Kidney (tissue), 22 donors: ENCODE measurements at places on chromosomes 1 and 21.
A peak's percentile ranks its signal among the peaks of the same experiment; 100 is the strongest.

DNA sequence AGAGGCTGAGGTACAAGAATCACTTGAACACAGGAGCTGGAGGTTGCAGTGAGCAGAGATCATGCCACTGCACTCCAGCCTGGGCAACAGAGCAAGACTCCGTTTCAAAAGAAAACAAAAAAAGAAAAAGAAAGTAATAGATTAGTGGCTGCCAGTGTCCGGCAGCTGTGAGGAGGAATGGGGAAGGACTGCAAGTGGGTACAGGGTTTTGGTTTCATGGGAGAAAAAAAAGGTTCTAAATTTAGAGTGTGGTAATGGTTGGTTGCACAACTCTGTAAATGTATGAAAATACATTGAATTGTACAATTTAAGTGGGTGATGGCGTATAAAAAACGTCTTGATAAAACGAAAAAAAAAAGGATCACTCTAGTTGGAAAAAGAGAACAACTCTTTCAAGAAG lies 6.7 kb downstream of the TAF1A start:
- H3K4me3 ChIP-seq = no peak overlapping the region
- no peak for DNase-seq
- H3K4me1 ChIP-seq = no peaks in the 10 kb centered on the region
- H3K27me3 ChIP-seq = no peaks in the 10 kb centered on the region
- H3K27ac ChIP-seq = no peak overlapping the region
- peaks cover 7% of the 10 kb centered on the region for H3K36me3 ChIP-seq

DNA sequence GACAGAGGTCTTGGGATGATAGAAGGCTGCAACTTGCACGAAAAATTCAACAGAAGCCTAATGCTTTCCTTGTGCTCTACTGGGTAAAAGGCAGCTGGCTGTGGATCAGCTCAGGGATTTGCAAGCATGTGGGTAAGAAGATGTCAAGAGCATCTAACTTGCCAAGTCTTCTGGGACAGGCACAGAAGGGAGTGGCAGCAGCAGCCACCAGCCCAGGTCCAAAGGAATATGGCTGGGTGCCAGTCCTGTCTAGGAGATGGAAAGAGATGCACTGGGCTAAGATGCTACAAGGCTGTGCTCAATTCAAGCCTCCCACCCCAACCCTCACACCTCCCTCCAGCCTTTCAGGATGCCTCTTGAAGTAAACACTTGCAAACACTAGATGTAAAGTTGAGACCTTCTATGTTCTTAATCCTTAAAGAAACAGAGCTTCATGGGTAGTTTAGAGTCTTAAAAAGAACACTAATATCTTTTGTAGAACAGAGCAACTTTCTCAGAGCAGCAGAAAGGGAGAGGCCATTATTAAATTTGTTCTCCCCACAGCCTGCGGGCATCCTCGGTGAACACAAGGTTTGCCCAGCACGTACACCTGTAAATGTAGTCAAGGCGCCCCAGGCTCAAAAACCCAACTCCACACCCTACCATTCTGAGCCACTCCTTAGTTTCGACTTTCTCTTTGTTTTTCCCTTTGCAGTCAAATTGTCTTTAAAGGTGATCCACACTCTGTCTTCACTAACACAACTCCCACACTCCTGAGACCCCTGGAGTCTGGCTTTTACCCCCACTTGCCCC lies 64.6 kb upstream of the BCAR3 start:
- H3K27me3 ChIP-seq = no peaks in the 10 kb centered on the region
- no peak for DNase-seq
- H3K36me3 ChIP-seq = no peaks in the 10 kb centered on the region
- H3K27ac ChIP-seq = no peak overlapping the region
- H3K4me3 ChIP-seq = no peak overlapping the region

- no peaks in the 10 kb centered on the region for H3K4me1 ChIP-seq
- DNase-seq = no peak
- no peaks in the 10 kb centered on the region for H3K27me3 ChIP-seq
These were observed 26.5 kb downstream of the OLFML2B start for GRCh38 chr1:161997152-161997551.

GRCh38 chr1:41314376-41315145 lies 46.7 kb upstream of the FOXO6 start:
- no peaks in the 10 kb centered on the region for H3K36me3 ChIP-seq
- no peak overlapping the region for H3K27ac ChIP-seq
- no peaks in the 10 kb centered on the region for H3K4me1 ChIP-seq
- H3K27me3 ChIP-seq = no peaks in the 10 kb centered on the region

GRCh38 chr1:206797534-206798383 lies 25.5 kb upstream of the IL10 start:
- no peak overlapping the region for H3K27ac ChIP-seq
- no peak overlapping the region for H3K4me3 ChIP-seq
- H3K4me1 ChIP-seq = no peaks in the 10 kb centered on the region
- DNase-seq = no peak
- no peaks in the 10 kb centered on the region for H3K36me3 ChIP-seq

DNA sequence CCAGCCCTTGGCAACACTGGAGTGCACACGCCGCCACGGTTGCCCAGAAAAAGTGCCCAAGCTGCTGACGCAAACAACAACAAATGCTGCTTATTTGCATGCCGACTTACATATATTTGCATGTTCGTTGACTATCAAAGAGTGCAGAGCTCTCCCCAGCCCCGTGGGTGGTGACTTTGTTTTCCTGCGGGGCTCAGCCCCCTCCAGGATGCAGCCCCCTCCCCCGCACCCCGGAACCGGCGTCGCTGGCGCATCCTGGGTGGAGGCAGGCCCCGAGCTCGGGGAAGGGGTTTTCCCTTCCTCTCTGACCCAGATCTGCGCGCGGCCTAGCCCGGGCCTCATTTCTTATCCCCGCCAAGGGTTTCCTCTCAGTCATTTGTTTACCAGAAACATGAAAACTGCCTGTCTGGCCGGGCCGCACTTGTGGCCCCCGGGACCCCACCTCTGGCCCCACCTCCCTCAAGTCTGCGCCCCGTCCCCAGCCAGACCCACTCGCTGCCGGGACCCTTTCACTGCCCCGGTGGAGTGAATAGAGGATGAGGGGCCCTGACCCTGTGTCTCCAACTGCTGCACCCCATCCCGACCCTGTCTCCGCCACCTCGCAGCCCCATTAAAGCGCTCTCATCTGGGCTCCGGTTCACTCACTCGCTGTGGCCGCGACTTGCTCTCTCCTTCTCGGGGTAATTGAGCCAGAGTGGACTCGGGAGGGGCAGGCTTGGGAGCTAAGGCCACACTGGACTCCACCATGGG lies 5.5 kb downstream of the TNFRSF25 start:
- DNase-seq = no peak
- peaks cover 6% of the 10 kb centered on the region for H3K27me3 ChIP-seq
- no peak overlapping the region for H3K27ac ChIP-seq
- H3K4me1 ChIP-seq = no peaks in the 10 kb centered on the region
- H3K4me3 ChIP-seq = no peak overlapping the region
- H3K36me3 ChIP-seq = no peaks in the 10 kb centered on the region

- no peak overlapping the region for H3K27ac ChIP-seq
- H3K4me3 ChIP-seq = no peak overlapping the region
- no peaks in the 10 kb centered on the region for H3K27me3 ChIP-seq
These were observed 21.4 kb downstream of the IGFN1 start for GRCh38 chr1:201212056-201212455.

- H3K4me3 ChIP-seq = no peak overlapping the region
- H3K27me3 ChIP-seq = no peaks in the 10 kb centered on the region
- H3K36me3 ChIP-seq = no peaks in the 10 kb centered on the region
- no peak for DNase-seq
These were observed 29.7 kb downstream of the C1orf21 start for GRCh38 chr1:184416481-184416880.

- no peak for DNase-seq
- no peaks in the 10 kb centered on the region for H3K27me3 ChIP-seq
These were observed 27.0 kb upstream of the USH2A start for GRCh38 chr1:216450227-216450626.

- no peak for DNase-seq
- no peaks in the 10 kb centered on the region for H3K4me1 ChIP-seq
- H3K27me3 ChIP-seq = no peaks in the 10 kb centered on the region
These were observed 101.7 kb downstream of the HUNK start for GRCh38 chr21:31974454-31974985.

DNA sequence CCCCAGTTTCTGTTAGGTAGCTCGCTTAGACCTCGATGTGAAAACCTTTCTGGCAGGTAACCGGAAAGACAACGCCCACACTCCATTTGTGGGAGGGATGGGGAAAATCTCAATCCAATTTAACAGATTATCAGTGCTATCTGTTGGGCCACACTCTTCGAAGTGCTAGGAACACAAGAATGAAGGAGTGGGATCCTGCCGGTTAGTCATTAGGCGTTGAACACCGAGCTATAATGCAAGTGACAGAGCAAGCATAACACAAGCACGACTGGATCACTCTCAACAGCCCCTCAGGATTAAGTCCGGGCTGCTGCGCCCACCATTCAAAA lies 531 bp downstream of the SNIP1 start:
- peaks cover 6% of the 10 kb centered on the region for H3K4me1 ChIP-seq
- peaks cover 7% of the 10 kb centered on the region for H3K36me3 ChIP-seq
- no peaks in the 10 kb centered on the region for H3K27me3 ChIP-seq
- no peak overlapping the region for H3K27ac ChIP-seq
- H3K4me3 ChIP-seq = peak overlapping the region; percentile 98
- DNase-seq = no peak

GRCh38 chr1:226661965-226662364 lies 77.1 kb downstream of the ITPKB start:
- no peak overlapping the region for H3K4me3 ChIP-seq
- H3K4me1 ChIP-seq = peaks cover 51% of the 10 kb centered on the region
- no peaks in the 10 kb centered on the region for H3K36me3 ChIP-seq
- peak; percentile 24 for DNase-seq
- H3K27me3 ChIP-seq = no peaks in the 10 kb centered on the region
- H3K27ac ChIP-seq = peak overlapping the region; percentile 87

- H3K27ac ChIP-seq = no peak overlapping the region
- no peaks in the 10 kb centered on the region for H3K27me3 ChIP-seq
- H3K4me3 ChIP-seq = no peak overlapping the region
These were observed 173.2 kb downstream of the ROR1 start for GRCh38 chr1:63946866-63947491.

DNA sequence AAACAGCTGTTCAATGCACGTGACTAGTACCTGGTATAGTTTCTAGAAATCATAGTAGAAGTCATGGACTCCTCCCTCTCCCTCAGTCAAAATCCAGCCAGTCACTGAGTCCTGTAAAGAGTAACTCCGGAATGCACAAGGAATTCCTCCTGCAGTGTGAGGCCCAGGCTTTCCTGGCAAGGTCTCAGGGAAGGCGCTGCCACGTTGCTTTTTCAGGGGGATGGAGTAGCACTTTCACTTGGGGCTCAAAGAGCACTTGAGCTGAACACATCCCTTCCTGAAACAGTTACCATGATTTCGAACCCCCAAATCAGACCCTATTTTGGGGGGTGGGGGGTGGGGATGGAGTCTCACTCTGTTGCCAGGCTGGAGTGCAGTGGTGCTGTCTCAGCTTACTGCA lies 26.4 kb upstream of the LRRC8D start:
- H3K36me3 ChIP-seq = no peaks in the 10 kb centered on the region
- no peaks in the 10 kb centered on the region for H3K4me1 ChIP-seq
- no peaks in the 10 kb centered on the region for H3K27me3 ChIP-seq
- H3K4me3 ChIP-seq = no peak overlapping the region

- no peaks in the 10 kb centered on the region for H3K4me1 ChIP-seq
- no peaks in the 10 kb centered on the region for H3K27me3 ChIP-seq
- no peaks in the 10 kb centered on the region for H3K36me3 ChIP-seq
- H3K4me3 ChIP-seq = no peak overlapping the region
- H3K27ac ChIP-seq = no peak overlapping the region
These were observed 41.8 kb downstream of the CHRM3 start for GRCh38 chr1:239428120-239428710.

GRCh38 chr1:100037927-100038659 lies 68.3 kb downstream of the SLC35A3 start:
- no peaks in the 10 kb centered on the region for H3K4me1 ChIP-seq
- no peaks in the 10 kb centered on the region for H3K36me3 ChIP-seq
- peak overlapping the region; percentile 99 for H3K4me3 ChIP-seq
- peak; percentile 97 for DNase-seq

DNA sequence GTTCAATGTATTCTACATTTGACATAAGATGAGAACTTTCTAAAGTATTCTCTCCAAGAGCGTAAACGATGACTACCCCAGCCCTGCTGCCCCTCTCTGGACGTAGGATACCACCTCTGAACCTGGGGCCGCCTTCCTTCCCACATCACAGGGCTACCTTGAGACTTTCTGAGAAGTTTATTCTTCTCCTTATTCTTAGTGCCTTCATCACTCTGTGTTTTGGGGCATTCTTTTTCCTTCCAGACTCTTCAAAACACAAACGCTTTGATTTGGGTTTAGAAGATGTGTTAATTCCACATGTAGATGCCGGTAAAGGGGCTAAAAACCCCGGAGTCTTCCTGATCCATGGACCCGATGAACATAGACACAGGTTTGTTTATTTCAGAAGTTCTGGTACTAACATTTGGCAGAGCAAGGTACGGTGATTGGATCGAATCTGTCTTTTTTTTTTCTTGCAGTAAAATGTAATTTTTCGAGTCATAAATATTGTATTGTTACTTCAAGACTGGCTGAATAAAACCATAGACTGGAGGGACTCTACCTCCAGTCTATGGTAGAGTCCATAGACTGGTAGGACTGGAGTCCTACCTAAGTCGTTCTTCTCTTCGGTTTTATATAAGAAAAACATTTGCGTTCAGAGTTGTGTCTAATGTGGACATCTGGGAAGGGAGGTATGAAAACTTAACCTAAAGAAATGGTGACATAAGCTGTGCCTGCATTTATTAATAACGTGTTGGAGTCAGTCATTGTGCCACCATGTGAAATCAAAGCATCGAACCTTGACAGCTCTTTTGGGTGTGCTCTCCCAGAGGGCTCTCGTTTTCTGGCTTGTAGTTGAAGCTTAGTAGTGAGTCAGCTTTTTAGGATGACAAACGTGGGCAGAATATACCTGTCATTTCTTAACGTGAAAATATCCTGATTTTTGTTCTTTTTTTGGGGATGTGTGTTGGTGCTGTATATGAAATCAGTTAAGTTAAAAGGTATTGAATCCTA lies 1.2 kb downstream of the MAN1A2 start:
- DNase-seq = peak; percentile 31
- H3K36me3 ChIP-seq = no peaks in the 10 kb centered on the region
- peak overlapping the region; percentile 94 for H3K4me3 ChIP-seq

- peaks cover 24% of the 10 kb centered on the region for H3K4me1 ChIP-seq
- no peak overlapping the region for H3K4me3 ChIP-seq
- no peaks in the 10 kb centered on the region for H3K27me3 ChIP-seq
- H3K27ac ChIP-seq = no peak overlapping the region
- DNase-seq = peak; percentile 78
These were observed 31.4 kb upstream of the WASF2 start for GRCh38 chr1:27521336-27521831.

DNA sequence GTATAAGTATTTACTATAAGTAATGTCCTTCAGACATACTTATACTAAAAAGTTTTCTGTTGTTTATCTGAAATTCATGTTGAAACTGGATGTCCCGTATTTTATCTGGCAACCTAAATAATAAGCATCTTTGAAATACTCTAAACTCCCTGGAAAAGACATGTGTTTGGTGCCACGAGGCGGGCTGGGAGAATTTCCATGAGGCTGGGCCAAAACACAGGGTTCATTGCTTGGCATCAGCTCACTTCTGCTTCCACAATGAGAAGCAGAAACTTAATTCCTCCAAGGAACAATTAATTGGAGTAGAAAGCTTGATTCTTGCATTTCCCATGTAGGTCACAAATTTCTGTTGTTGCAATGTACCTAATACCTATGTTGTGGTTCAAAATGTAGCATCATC lies 110.2 kb downstream of the PSMG1 start:
- H3K4me1 ChIP-seq = no peaks in the 10 kb centered on the region
- no peak for DNase-seq
- no peaks in the 10 kb centered on the region for H3K36me3 ChIP-seq
- no peaks in the 10 kb centered on the region for H3K27me3 ChIP-seq

GRCh38 chr1:84344286-84344685 lies 42.8 kb downstream of the SAMD13 start:
- no peaks in the 10 kb centered on the region for H3K4me1 ChIP-seq
- no peak overlapping the region for H3K27ac ChIP-seq
- no peaks in the 10 kb centered on the region for H3K27me3 ChIP-seq
- no peaks in the 10 kb centered on the region for H3K36me3 ChIP-seq
